ENCODE measurements at places on chromosomes 7 and 10.

GRCh38 chr7:19113855-19114550 lies 3.4 kb downstream of the TWIST1 start:
- DNase-seq = no peak

GRCh38 chr7:20235288-20235687 lies 18.1 kb upstream of the MACC1 start:
- DNase-seq = no peak

DNA sequence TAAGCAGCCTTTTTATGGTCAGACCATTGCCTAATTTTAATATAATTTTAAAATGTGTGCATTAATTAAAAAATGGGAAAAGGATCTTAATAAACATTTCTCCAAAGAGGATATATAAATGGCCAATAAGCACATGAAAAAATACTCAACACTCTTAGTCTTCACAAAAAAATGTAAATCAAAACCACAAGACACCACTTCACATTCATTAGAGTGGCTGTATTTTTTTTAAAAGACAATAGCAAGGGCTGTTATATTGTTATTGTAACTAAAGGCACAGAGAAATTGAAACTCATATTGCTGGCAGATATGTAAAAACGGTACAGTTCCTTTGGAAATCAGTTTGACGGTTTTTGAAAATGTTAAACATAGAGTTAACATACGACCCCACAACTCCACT lies 3.2 kb upstream of the CROT start:
- no peak for DNase-seq

GRCh38 chr7:95035295-95035694 lies 127.9 kb downstream of the PPP1R9A start:
- no peak for DNase-seq

- no peak for DNase-seq
These were observed 7.1 kb downstream of the SND1 start for GRCh38 chr7:127658970-127659630.

Data from left renal cortex interstitium (tissue), 4 donors.